ENCODE measurements at places on chromosomes 12 and 14.
A peak's percentile ranks its signal among the peaks of the same experiment; 100 is the strongest.

DNA sequence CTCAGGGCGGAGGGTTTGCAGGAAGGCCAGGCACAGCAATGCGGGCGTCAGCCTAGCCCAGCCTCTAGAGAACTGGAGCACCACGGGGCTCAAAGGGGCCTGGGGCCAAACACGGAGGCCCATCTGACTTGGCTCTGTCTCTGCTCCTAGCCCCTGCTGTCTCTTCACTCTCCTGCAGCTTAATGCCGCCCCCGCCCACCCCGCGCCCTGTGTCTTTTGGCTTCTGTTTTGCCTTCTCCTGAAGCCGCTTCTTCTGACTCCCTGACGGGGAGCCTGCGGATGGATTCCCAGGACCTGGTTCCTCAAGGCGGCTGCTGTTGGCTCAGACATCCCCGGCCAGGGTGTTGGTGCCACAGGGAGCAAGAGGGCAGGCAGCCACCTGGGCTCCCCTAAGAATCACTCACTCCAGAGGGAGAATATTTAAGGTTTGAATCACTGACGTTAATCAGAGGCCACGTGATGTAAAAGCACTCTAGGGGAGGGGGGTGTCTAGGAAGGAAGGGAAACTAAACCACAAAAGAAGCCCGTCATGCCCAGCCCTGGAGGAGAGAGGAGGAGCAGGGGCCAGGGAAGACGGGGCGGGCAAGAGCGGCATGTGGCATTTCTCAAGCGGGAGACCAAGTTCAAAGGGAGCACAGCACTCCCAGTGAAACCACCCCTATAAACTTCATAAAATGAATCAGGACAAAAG, 36.9 kb upstream of the PRMT8 start:
- no peak for DNase-seq

GRCh38 chr14:37262649-37263048, 64.9 kb downstream of the MIPOL1 start:
- DNase-seq: no peak

- no peak for DNase-seq
Measured at GRCh38 chr12:4572680-4573079, 10.7 kb downstream of the DYRK4 start.

DNA sequence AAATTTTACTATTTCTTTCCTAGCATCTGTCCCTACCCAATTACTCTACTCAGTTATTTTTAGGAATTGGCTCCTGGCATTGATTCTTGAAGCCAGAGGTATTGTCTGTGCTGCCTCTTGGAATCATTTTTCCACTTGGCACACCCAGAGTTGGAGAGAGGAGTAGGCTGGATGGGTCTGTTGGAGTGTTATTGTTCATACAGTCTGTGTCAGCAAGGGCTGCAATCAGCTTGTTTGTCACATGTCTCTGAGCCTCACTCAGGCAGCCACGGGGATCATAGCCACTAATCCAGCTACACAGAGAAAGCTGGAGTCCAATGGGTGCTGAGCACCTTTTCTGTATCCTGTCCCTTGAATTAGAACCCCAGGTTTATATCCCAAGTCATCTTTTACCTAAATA, 176.0 kb upstream of the DYRK2 start:
- DNase-seq: no peak

- no peak for DNase-seq
Measured at GRCh38 chr14:87785897-87786296, 207.1 kb downstream of the GALC start.

DNA sequence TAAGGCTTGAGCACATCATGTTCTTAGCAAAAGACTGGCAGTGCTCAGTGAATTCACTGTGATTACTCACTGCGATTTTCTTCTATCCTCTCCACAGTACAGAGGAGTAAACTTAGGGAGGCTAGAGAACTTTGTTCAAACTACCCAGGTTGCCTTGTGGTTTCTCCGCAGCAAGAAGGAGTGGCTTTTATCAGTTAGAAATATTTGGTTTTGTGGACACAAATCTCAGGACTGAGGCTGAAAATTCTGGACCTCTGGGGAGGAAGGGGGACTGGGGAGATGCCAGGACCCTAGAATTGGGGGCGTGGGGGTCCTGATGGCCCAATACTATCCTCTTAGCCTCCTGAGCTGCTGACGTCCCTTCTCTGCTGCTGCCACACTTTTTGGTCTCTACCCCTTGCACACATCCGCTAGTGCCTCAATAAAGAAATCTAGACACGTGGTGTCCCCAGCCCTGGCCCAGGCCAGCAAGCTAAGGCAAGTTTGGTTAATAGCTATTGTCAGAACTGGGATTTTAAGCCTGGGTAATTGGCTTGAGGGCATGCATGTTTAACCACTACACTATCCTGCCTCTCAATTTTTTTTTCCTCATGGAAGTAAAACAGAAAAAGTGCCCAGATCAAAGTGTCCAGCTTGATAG, 842 bp downstream of the OAS2 start:
- DNase-seq: peak; percentile 57

GRCh38 chr12:95859344-95859816, 628 bp downstream of the SNRPF start:
- DNase-seq: peak; percentile 26

- no peak for DNase-seq
Measured at GRCh38 chr14:34222867-34223266, 239.2 kb downstream of the SPTSSA start.

- DNase-seq: no peak
Measured at GRCh38 chr14:35986219-35986573, 160.1 kb downstream of the BRMS1L start.

DNA sequence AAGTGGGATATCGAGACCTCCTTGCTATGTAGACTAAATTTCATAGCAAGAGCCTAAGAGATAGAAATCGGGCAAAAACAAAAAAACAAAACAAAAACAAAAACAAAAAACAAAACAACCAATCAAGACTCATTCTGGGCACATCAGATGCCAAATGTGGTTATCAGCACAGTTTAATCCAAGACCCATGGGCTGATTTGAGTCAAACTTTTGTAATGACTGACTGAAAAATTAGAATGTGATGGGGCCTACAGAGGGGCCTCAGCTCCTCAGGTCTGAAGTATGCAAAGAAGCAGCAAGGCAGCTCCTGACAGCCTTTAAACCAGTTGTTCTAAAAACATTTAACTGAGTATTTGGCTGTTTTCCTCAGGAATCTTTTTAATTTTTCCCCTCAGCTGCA, 49.3 kb downstream of the SLC4A8 start:
- DNase-seq: no peak

DNA sequence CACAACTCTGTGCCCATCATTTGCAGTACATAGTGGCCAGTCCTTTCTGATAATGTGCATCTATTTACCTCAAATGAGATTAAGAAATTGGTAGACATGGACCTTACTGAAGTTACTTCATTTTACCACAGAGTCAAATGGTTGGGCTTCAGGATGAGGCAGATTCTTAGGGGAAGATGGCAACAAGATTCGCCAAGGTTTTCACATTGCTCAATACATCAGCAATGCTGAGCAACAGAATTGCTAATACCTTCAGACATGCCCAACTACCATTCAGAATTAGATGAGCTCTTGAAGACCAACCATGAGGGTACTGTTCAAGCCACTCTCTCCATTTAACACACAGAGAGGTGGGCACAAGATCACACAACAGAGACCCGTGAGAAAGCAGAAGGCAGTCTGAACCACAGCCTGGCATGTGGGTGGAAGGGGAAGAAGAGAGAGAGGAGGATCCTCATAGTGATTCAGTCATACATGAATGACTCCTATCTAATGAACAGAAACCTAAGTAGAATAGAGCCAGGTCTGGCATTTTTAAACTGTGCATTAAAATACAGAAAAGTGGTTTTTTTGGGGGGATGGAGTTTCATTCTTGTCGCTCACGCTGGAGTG, 28.5 kb downstream of the CPM start:
- peak; percentile 33 for DNase-seq

DNA sequence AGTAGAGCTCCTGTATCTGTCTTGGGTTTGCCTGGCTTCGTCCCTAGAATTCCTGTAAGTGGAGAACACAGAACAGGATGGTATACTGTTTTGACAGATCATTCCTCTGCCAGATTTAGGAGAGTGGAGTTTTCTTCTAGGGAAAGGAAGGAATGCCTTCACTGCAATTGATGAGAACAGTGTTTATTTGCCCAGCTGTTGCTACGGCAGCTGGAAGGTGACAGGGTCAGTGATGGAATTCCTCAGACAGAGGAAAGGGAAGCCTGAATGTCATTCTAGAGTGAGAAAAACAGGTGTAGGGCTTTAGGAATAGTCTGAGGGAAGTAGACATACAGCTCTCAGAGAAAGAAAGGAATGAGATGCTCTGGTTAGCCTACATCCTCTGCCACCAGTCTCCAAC, 11.7 kb downstream of the CSRNP2 start:
- DNase-seq: no peak

DNA sequence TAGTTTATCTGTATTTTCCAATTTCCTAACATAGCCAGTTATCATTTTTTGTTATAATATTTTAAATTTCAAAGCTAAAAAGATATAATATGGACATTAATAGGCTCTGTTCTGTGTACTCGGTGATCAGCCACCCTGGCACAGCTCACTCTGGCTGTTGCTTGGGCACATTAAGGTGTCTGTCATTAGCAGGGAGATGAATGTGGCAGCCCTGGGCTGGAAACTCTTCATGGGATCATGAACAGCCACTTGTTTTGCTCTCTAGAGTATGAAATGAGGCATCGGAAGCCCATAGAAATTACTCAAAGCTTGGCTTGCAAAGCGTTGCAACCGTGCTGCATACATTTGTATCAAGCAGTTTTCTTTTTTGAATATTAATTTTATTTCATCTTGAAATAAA, 233.2 kb downstream of the DACT1 start:
- DNase-seq: no peak

- DNase-seq: no peak
Measured at GRCh38 chr14:52885230-52885629, 65.6 kb downstream of the FERMT2 start.

DNA sequence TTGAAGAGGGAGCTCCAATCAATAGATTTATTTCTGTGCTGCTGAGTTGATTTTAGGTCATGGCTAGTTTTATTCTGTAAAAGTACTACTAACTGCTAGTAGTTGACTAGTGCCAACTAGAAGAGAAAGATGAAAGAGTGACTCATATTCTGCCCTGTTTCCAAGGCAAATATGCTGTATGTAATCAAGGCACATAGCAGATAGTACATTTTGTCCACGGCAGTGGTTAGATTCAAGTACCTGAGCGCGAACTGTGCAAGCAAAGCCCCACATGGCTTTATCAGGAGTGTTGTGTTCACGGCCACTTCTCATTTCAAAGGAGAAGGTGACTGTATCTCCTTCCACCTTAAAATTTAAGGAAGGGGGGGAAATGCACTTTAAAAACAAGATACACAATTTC, 126.8 kb downstream of the TRAFD1 start:
- DNase-seq: no peak

DNA sequence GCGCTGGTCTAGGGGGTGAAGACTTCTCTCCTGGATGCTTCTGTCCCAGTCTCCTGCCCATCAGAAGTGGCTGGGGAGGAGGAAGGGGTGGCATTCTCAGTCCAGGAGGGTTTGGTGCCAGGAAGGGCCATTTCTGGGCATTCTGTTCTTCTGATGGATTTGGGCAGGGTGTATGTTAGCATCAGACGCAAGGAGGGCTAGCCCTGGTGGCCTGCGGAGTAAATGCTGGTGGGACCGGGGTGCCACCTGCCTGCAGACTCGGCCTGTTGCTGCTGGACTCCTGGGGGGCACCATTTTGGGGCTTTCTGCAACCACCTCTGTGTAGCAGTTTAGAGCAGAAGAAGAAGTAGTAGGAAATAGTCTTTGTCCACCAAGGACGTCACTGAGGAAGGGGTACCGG, 31.7 kb downstream of the AACS start:
- DNase-seq: no peak

DNA sequence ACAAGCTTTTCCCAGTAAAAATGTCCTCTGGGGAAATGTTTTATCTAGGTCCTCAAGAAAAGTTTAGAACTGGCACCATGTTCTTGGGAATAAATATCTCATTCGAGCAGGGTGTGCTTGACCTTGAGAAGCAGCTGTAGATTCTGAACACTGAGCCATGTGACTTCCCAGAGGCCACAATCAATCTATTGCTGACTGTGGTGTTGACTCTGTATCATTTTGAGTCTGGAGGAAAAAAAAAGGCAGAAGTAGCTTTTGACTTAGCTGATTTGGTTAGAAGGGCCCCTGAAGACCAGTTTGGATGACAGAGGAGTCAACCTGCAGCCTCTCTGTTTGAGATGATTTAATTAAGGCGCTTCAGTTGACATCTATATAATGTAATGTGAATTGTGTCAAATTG, 592.4 kb upstream of the SEL1L start:
- no peak for DNase-seq

GRCh38 chr12:15049461-15050153, 76.8 kb downstream of the PDE6H start:
- DNase-seq: no peak

DNA sequence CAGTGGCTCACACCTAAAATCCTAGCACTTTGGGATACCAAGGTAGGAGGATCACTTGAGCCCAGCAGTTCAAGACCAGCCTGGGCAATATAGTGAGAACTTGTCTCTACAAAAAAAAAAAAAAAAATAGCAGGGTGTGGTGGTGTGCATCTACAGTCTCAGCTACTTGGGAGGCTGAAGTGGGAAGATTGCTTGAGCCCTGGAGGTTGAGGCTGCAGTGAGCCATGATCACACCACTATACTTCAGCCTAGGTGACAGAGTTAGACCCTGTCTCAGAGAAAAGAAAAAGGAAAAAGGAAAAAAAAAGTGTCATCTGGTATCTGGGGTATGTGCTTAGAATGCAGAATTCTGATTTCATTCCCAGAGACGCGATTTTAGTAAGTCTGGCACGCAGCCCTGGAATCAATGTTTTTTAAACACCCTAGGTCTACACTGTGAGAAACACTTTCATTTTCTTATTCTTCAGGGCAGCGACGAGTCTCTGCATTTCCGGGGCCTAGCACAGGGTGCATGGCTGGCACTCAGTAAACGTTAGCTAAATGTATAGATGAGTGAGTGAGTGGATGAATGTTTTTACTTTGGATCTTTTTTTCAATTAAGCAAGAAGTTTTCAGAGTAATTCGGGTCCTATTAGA, 243.8 kb upstream of the PWP1 start:
- DNase-seq: no peak

DNA sequence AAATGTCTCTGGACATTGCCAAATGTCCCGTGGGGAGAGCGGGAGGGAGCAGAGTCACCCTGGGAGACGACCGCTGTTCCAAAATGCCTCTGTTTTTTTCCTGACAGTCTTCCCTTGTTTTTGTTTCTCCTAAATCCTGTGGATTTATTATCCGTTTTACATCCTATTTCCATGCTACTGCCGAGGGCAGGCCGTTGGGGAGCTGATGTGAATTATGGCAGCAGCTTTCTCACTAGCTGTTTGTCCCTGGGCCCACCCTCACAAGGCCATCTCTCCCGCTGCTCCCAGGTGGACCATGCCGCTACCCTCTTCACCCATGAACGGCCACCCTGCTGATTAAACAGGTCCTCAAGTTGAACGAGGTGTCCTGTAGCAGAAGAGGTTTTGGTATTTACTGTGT, 55.2 kb downstream of the FBXL14 start:
- no peak for DNase-seq

GRCh38 chr14:93993382-93993781, 3.7 kb upstream of the CCDC197 start:
- DNase-seq: no peak
